CD8-positive, alpha-beta memory T cell (primary cell): ENCODE measurements at places on chromosomes 13 and 19. TPM values are rescaled to one million over a fixed set of nuclear protein-coding genes. Genes with fewer than 3 reads are reported as not detected.

Gene ZNF888
- 3.9 TPM for total RNA-seq

Gene ZFP14
- total RNA-seq = 2.1 TPM

Gene PLIN5
- total RNA-seq = not detected

Gene TEX26
- total RNA-seq = not detected

Gene GPR12
- not detected for total RNA-seq

Gene SHISA7
- total RNA-seq = not detected

Gene PROZ
- not detected for total RNA-seq

DNA sequence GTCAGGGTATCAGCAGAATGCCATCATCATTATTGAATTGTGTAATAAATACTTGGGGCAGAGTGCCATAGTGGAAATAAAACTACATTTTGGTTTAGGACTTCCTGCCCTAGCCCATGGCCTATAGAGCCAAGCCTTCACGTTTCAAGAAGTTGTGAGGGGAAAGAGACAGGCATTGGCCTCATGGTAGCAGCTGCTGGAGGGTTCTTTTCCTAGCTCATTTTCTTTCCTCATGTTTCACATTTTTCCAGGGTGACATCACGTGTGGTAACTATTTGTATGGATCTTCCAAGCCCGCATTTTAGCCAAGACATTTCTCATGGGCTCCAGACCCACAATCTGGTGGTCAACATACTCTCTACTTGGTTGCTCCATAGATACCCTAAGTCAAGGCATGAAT, 80.4 kb downstream of the LRCH1 start:
- DNase-seq = no peak

DNA sequence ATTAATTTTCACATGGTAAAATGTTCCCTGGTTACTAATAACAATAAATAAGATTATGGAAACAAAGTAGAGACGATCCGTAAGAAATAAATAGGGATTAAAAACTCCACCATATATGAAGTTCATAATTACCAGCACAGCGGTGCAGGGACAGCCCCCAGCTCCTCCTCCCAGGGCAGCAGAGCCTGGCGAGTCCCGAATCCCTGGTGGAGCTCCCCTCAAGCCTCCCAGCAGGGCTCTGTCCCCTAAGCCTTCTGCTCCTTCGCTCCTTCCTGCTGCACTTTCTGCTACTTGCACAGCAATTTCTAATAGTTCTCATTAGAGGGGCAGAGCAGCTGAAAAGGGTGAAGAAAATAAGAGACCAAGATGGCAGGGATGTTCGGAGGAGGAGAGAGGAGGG, 43.6 kb downstream of the RASA3 start:
- DNase-seq = no peak

DNA sequence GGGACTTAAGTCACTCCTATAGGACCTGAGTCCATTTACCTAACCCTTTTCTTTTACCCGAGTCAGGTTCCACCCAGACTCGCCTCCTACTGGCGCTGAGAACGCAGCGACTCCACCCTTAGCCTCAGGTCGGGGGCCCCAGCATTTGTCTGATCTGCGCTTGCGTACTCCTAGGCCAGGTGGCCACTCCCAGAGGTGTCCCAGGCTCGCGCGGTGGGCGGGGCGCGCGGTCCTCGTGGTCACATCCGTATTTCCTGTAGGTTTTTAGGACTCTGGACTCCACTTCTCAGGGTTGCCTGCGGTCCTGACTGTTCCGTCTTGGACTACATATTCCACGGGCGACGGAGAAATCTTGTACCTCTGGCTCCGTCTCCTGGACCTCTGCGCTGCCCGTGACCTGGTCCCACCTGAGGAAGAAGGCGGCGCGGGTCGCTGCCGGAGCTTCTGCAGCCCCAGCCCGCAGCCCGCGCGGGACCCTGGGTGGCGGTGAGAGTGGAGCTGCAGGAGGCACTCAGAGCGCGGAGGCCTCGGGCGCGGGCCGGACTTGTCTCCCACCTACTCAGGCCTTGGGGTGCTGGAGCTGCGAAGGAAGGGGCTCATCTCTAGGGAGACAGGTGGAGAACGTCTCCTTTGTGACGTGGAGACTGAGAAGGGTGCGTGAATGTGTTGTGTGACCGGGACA, 11.0 kb upstream of the ZNF573 start:
- no peak for DNase-seq

DNA sequence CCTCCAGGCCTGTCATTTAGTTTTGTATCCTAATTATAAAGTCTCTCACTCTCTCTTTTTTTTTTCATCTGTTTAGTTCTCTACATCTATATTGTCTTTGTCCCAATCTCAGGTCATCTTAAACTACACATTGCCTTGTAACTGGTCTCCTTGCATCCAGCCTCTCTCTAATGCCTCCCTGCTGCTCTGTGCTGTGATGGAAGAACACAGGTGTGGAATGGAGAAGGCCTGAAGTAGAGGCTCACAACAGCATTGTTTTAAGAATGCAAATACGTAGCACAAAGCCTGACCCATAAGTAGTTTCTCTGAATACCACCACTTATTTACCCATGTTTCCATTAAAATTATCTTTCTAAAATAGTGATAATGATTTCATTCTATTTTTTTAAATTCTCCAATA, 108.8 kb upstream of the FRY start:
- DNase-seq = no peak

- DNase-seq = no peak
Measured at GRCh38 chr19:6644796-6645195, 25.2 kb downstream of the TNFSF14 start.

DNA sequence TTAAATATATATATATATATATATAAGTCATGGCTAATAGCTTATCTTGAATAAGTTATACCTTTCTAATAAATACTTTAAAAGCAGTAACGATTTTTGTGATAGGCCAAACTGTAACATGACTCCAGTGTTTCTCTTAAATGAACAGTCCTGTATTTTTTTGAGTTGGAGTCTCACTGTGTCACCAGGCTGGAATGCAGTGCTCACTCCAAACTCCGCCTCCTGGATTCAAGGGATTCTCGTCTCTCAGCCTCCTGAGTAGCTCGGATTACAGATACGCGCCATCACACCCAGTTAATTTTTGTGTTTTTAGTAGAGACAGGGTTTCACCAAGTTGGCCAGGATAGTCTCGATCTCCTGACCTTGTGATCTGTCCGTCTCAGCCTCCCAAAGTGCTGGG, 814.2 kb upstream of the SLITRK5 start:
- DNase-seq = no peak

GRCh38 chr13:33081666-33082065, 65.4 kb downstream of the KL start:
- no peak for DNase-seq

GRCh38 chr13:87207280-87208003, 463.7 kb upstream of the SLITRK5 start:
- no peak for DNase-seq

DNA sequence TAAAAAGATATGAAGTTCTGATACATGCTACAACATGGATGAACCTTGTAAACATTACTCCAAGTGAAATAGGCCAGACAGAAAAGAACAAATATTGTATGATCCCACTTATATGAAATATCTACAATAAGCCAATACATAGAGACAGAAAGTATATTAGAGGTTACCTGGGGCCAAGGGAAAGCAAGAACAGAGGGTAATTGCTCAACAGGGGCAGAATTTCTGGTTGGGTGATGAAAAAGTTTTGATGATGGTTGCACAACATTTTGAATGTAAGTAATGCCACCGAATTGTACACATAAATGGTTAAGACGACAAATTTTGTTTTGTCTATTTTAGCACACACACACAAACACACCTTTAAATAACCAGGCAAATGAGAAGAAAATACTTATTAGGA, 268.4 kb downstream of the FOXO1 start:
- DNase-seq = no peak

GRCh38 chr19:17754634-17755442, 3.6 kb downstream of the FCHO1 start:
- no peak for DNase-seq

GRCh38 chr19:38274739-38275138, 10.4 kb downstream of the SPINT2 start:
- no peak for DNase-seq

GRCh38 chr13:99650410-99650809, 149.1 kb downstream of the TM9SF2 start:
- DNase-seq = no peak

- no peak for DNase-seq
Measured at GRCh38 chr19:38711726-38712153, 32.5 kb downstream of the CAPN12 start.

DNA sequence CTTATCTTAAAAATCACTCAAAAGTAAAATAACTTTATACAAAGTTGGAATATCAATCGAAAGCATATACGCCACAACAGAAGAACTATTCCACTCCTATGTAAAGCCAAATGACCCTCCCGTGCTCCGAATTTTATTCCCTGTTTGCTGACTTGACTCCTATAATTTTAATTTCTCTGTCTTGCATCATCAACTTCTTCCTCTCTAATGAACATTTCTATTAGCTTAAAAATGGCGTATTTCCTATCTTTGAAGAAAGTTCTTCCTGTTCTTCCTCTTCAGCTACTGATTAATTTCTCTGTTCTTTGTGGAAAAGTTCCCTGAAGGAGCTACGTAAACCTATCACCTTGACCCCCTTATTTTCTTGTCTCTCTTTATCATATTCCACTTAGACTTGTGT, 389.3 kb downstream of the LMO7 start:
- DNase-seq = no peak

DNA sequence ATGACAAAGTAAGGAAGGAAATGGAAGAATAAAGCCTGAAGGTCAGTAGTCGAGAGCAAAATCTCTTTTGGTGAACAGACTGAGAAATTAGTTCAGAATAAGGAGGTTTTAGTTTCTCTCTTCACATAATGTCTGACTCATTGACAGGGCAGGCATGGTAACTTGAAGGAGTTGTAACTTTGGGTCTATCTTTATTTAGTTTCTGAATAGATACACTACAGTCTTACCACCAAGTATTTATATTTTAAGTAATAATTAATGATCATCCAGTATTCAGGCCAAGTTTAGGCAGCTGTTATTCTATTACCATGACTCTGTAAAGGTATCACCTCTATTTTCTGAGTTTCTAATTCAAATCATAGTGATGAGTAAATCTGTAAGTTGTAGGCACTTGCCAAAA, 219.9 kb downstream of the SPRY2 start:
- no peak for DNase-seq

DNA sequence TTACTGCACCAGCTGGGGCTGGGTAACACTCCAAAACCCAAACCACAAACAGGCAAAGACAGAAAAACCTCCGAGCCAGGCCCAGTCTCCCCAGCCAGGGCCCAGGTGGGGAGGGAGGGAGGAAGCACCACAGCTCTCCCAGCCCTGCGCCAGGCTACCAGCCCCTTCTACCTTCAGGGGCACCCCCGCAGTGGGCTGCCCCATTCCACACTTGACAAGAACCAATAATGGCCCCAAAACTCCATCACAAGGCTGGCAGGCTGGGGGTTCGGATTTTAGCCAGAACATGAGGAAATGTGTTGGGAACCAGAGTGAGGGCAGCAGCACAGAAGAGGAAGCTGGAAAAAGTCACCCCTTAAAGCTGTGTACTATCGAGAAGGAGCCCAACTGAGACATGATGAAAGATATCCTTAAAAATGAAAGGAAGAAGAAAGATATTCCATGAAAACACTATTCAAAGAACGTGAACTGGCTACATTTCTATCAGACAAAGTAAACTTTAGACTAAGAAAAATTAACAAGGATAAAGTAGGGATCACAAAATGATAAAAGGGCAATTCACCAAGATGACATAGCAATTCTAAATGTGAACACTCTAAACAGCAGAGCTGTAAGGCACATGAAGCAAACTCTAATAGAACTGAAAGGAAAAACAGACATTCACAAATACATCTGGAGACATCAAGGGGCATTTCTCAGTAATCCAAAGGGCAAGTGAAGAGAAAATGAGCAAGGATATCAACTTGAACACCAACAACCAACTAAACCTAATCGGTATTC, 12.9 kb downstream of the TUBGCP3 start:
- no peak for DNase-seq

- DNase-seq = no peak
Measured at GRCh38 chr13:35698911-35699576, 222.6 kb upstream of the MAB21L1 start.

- DNase-seq = no peak
Measured at GRCh38 chr13:41654796-41655195, 197.4 kb downstream of the RGCC start.

DNA sequence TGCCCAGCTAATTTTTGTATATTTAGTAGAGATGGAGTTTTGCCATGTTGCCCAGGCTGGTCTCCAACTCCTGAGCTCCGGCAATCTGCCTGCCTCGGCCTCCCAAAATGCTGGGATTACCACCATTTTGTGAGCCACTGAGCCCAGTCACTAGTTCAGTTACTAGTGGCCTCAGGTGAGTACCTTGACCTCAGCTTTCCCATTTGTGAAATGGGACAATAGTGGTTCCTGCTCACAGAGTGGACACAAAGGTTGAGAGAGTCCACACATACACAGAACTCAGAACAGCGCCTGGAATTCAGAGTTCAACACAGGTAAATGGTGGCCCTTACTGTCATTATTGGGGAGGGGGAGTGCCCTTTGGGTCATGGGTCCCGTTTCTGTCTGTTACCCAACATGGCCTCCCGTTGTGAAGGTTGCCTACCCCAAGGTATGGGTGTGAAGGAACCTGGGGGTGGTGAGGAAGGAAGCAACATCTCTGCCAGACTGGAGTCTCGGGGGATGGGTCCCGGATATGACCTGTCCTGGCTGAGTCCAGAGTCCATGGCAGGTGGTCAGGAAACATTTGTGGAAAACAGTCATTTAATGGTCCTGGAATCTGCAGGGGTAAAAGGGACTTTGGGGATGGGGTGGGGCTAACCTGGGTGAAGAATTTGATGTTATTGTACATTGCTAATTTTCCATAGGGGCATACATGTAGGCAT, 11.7 kb upstream of the IRGC start:
- no peak for DNase-seq

GRCh38 chr13:50106559-50106958, 91.3 kb downstream of the KCNRG start:
- DNase-seq = no peak
